ENCODE measurements at places on chromosomes 16 and 17.
A peak's percentile ranks its signal among the peaks of the same experiment; 100 is the strongest.

DNA sequence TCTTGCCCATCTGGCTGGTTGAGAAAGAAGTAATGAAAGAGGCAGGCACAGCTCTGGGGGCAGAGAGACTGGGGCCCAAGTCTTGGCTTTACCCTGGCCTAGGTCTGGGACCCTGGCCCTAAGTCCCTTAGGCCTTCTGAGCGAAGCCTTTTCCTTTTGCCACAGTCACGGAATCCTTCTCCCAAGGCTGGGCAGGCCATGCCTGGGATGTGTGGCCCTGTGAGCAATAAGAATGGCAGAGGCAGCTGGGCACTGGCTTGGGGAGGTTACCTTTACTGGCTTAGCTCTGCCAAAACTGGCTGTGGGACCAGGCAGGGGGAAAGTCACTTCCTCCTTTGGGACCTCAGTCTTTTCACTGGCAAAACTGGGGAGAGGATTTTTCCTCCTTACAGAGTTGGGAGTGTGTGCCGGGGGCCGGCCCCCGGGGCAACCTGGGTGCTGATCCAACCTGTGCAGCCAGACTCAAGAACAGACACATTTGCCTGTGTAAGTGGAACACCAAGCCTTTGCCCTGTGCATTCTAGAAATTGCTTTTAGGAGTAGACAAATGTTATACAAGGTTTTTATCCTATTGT lies 12.9 kb downstream of the FOXF1 start:
- DNase-seq, result no peak

DNA sequence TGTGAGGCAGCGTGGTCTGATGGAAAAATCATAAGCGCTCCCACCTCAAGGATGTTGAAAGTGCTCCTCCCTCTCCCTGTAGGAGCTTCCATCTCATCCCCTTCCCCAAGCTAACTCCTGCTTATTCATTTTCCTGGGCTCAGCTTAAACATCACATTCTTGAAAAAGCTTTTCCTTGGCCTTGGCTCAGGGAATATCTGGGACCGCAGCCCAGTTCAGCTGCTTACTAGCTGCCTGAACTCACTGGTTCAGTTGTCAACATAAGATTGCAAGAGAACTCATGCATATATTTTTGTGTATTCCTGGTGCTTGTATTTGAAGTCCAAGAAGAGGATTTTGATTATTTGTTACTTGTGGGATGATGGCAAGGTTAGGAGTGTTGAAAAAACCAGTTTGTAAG lies 91.5 kb downstream of the UTP18 start:
- no peak for DNase-seq

DNA sequence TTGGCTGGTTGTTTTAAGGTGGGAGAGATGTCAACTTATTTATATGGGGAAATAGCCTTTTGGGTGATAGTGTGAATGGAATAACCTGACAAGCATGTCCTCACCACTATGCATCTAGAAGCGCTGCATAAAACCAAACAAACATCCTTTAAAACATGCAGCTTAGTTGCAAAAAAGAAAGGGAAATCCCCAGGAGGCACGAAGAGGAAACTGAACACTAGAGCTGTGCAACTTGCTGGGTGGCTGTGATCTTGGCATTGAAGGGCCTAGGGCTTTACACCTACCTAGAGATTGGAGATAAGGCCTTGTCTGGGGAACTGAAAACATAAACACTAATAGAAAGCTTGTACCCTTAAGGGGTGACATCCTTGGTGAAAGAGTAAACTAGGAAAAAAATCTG lies 7.3 kb downstream of the C16orf54 start:
- peak; percentile 56 for DNase-seq

DNA sequence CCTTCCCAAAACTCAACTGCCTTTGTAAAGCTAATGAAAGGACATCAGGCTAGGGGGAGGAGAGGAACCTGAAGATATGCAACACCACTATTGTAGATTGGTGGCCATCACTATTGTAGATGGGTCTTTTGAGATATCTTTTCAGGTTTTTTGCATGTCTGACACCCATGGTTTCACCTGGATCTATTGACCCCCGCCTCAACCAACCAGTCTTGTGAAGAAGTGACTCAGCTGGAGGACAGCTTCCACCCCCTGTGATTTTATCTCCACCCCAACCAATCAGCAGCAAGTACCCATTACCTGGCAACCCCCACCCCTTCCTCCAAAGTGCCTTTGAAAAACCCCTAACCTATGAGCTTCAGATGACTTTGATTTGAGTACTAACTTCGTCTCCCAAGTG lies 382.6 kb upstream of the GOT2 start:
- DNase-seq, result no peak

GRCh38 chr17:44309472-44309871 lies 1.1 kb downstream of the RUNDC3A start:
- no peak for DNase-seq

- DNase-seq, result no peak
Measured at GRCh38 chr17:2380226-2380922, 20.5 kb downstream of the MNT start.

Data from activated CD4-positive, alpha-beta memory T cell treated with anti-CD3 and anti-CD28 coated beads, Interleukin-2, amount 10 ng/mL, durations not matched to agents 7 days and 5 days (primary cell).